IPS DF 6.9 (cell line): ENCODE measurements at places on chromosomes 16 and 17.

GRCh38 chr17:78401246-78401645 is 22.8 kb downstream of the PGS1 start:
- no peak for DNase-seq

DNA sequence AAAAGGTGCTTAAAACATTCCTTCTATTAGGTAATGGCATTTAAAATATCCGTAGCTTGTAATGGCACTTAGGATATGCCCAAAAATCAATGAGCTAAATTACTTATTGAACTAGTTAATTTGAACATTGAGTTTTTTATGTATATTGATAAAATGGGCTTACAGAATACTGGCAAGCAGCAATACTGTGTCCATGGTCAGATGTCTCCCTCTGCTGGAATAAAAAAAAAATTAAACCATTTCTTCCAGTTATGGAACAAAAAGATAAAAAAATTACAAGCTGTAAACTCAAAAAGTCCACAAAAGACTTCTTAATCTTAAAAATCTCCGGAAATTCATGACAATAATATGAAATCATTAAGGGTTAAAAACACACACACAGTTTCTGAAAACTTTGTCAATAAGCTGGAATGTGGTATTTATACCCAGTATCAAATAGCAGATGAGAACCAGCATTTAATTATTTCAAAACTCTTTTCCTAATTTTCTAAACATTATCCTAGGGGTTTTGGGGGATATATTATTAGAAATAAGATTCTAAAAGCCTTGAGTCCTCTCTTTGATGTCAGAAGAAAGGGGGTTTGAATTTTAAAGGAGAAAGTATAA is 21.5 kb upstream of the PSMD7 start:
- no peak for DNase-seq

DNA sequence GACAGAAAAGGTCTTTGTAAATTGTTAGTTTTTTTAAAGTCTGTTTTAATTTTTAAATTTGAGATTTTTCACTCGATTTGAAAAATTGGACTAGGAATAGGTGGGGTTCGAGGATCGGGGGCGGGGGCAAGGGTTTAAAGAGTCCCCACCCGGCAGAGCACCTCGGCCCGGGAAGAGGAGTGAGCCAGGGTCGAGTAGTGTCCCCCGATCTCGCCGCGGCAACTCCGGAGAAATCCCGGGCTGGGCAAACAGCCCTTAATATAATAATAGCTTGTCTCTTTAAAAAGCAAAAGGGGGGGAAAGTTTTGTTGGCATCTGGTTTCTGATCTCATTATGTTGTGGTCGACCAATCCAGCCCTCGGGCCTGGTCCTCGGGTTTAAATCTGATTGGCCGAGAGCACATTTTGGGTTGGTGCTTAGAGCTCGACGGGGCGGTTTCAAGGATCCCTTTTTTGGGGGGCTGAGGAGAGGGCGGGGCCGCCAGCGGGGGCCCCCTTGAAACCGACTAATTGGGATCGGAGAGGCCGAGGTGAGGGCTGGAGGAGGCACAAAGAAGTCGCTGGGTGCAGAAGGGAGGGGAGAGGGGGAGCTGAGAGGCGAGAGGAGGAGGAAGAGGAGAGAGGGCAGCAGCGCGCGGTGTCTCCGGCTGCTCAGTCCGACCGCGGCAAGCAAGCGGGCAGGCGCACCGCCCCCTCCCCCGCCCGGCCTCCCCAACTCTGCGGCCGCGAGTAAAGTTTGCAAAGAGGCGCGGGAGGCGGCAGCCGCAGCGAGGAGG is at the start of gene FZD2:
TSS of gene FZD2 (plus strand) at position 653 of the 775 bp plus-strand sequence. CDS start 205 bp downstream, outside the sequence.
- peak; percentile 95 for DNase-seq

- DNase-seq, result no peak
Measured at GRCh38 chr16:15754821-15755534, 101.8 kb downstream of the MYH11 start.

DNA sequence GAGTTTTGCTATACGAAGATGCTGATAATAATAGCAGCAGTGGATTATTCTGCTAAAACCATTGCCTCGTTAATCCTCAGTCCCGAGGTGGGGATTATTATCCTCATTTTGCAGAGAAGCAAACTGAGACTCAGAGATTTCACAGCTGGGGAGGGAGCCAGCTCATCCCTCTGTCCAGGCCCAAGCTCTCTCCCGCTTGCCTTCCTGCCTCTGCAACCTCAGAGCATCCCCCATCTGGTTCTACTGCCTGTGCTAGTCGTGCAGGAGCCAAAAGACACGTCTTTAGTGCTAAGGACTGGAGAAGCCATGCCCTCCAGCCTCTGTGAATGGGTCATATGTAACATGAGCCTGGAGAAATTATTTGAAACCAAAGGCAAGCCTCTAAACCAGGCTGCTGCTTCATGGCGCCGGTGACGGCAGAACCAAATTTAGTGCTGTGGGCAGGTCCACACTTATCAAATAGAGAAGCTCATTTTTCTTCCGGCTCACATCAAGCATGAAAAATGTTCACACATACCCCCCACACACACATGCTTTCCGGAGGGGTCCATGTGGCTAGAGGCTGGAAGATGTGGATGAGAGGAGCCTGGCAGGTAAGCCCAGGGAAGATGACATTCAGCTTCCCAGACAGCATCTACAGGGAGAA is 13.5 kb downstream of the MAPT start:
- no peak for DNase-seq

- peak; percentile 22 for DNase-seq
Measured at GRCh38 chr17:41329279-41329948, 13.9 kb upstream of the KRTAP17-1 start.

DNA sequence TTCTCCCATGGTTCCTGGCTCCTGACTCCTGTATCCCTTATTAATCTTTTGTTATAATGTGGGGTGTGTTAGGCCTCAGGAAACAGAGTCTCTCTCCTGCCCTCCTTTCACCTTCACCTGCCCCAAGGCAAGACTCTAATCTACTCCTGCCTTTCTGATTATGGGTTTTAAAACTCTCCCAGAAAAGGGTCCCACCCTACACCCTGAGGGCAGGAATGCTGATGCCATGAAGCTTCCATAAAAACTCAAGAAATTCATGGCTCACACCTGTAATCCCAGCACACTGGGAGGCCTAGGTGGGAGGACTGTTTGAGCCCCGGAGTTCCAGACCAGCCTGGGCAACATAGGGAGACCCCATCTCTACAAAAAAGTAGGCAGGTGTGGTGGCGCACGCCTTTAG is 18.6 kb upstream of the SRCAP start:
- DNase-seq, result no peak

DNA sequence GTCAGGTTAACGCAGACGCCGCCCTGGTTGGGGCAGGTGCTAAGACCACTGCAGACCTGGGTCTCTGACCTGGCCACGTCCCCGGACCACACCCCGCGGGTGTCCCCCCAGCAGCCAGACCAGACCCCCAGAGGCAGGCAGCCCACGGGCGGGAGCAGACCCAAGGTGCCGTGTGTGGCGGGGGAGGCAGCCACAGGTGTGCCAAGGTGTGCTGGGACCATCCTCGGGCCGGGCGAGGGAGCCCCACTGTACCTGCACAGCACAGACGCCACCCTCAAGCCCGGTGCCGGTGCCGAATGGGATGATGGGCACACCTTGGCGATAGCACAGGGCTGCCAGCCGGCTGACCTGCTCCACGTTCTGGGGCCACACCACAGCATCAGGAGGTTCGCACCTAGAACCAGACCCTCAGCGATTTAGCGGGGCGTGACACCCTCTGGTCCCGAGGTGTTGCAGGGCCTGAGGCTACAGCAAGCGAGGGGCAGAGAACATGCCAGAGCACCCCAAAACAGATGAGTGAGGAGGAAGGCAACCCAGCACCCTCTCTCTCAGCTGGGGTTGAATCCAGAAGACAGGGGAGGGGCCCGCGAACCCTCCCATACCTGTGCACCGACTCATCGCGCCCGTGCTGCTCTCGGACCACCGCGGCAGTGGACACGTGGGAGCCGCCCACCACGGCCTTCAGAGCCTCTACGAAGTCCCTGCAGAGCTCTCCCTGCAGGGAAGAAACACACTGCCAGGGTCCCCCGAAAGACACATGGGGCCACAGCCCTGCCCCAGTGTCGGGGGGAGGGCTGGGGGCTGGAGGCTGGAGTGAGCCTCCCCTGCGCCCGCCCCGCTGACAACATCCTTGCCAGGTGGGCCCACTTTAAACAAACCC is 1.4 kb downstream of the LDHD start:
- no peak for DNase-seq

DNA sequence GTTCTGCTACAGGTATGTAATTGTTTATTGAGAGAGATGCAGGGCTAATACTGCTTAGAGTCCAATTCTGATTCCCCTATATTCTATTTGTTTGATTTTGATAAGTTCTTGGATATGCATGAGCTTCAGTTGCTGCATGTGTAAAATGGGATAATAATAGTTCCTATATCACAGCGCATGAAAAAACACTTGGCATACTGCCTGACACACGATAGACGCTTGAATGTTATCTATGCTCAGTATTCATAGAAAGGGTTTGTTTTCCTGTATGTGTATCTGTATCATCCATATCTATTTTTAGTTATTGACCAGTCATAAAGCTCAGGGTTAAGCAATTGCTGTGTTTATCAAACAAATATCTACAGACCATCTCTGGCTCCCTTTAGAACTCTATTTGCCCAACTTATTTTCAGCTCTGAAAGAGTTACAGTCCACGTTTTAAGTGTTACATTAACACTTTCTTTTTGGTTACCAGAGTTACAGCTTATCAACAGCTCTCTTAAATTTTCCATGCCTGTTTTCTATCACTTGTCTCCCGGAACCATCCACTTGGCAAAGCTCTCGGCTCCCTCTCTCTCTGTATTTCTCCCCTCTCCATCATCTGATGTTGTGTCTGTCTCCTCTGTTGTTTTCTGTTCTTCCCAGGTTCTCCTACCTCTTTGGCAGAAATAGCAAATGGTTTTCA is 334.8 kb downstream of the CBLN1 start:
- DNase-seq, result no peak

- DNase-seq, result no peak
Measured at GRCh38 chr17:40188694-40189093, 11.4 kb downstream of the RAPGEFL1 start.

- no peak for DNase-seq
Measured at GRCh38 chr16:74466872-74467271, 45.6 kb upstream of the CLEC18B start.

- DNase-seq, result no peak
Measured at GRCh38 chr17:17971431-17972125, 622 bp downstream of the TOM1L2 start.

DNA sequence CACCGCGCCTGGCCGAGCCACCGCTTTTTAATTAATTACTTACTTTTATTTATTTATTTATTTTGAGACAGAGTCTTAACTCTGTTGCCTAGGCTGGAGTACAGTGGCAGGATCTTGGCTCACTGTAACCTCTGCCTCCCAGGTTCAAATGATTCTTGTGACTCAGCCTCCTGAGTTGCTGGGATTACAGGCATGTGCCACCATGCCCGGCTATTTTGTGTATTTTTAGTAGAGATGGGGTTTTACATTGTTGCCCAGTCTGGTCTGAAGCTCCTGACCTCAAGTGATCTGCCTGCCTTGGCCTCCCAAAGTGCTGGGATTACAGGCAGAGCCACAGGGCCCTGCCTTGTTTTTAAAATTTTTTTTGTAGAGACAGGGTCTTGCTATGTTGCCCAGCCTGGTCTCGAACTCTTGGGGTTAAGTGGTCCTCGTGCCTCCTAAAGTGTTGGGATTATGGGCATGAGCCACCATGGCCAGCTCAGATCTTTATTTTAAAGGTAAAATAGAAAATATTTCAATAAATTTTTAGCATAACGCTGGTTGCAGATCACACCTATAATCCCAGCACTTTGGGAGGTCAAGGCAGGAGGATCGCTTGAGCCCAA is 18.3 kb upstream of the NUDT16L1 start:
- no peak for DNase-seq

DNA sequence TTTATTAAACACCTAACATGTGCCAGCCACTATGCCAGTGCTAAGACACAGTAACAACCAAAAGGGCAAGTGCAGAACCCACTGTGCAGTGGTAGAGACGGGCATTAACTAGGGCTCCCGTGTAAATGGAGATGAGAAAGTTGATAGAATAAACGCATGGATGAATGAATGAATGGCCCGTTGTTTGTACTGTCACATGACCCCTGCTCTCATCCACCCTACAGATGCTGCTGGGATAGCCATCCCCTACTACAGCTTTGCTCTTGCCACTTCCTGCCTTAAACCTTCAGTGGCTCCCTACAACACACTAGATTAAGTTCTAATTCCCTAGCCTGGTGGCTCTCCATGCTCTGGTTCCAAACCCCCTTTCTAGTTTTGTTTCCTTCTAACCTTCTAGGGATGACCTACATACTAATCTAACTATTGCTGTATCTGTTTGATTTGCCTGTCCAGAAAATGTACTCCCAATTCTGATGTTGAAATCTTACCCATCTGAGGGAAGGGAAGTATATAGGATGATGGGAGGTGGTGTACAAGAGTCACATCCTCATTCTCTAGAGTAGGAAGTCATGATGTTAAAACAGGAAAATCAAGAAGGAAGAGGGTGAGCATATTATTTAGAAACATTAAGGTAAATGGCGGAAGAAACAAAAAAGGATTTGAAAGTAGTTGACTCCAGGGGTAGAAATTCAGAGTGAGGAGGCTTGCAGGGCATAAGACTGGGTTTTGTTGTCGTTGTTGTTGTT is 11.4 kb upstream of the TNRC6C start:
- no peak for DNase-seq

DNA sequence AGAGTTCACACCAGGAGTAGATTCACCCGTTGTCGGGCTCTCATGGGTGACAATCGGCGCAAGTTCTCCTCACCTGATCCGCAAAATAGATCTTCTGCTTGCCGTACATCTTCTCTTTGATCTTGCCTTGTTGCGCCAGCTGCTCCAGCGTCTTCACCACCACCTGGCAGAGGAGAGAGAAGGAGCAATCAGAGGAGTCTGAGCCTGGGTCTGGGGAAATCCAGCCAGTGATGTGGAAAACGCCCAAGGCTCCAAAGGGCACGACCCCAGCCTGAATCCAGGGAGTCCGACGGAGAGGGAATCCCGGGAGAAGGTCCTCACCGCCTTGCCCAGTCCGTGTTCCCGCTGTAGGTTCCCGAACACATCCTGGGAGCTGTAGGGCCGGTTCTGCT is 393 bp downstream of the PSMC3IP start:
- DNase-seq, result no peak

GRCh38 chr17:77491921-77492445 is 351.2 kb downstream of the SEC14L1 start:
- no peak for DNase-seq

GRCh38 chr16:70754851-70755600 is 45.9 kb downstream of the VAC14 start:
- DNase-seq, result no peak

GRCh38 chr16:24101431-24101830 is 154.7 kb upstream of the CACNG3 start:
- no peak for DNase-seq
